Ureter (tissue), 1 donor: ENCODE measurements at places on chromosomes 5 and 9.

DNA sequence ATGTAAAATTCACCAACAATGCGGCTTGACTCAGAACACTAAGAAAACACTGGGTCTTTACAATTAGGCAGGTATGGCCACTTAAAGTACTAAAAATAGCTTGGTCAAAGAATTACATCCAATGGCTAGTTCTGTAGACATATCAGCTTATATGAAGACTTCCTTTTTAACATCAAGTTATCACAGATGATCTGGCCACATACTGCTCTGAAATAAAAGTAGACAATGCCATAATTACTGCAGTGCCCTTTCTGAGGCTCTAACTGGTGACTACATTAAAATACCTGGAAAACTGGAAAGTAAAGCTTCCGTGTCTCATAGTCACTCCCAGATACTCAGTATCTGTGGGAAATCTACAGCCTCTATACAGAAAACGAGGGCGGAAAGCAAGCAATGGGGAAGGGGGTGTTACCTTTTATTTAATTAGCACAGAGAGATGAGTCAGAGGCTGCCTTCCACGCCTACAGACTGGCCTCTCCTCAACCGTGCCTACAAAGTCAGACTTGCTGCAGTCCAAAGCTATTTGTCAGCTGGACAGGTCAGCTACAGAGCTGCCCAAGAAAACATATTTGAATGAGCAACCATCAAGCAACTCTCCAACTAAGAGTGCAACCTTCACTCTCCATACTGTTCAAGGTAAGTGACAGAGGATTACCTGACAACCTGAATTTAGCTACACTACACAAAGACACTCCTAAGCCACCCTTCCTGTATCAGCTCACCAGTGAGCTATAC is 8.7 kb downstream of the SERINC5 start:
- peak; percentile 76 for DNase-seq

DNA sequence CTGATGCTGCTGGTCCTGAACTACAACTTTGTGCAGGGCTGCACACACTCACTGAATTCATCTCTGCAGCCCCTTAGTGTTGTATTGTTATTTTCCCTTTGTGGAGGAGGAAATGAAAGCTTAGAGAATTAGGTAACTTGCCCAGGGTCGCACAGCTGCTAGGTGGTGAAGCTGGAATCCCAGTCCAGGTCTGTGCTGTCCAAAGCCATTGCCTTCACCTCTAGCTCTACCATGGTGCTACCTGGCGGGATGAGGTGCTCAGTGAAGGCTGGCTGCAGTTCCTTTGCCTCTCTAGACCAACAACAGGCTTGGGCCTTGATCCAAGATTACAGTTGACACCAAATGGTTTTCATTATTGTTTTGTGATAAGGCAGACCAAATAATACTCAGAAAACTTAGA is 177.8 kb upstream of the PITX1 start:
- peak; percentile 4 for DNase-seq

- DNase-seq = no peak
Measured at GRCh38 chr9:70506159-70506558, 91.7 kb upstream of the KLF9 start.

DNA sequence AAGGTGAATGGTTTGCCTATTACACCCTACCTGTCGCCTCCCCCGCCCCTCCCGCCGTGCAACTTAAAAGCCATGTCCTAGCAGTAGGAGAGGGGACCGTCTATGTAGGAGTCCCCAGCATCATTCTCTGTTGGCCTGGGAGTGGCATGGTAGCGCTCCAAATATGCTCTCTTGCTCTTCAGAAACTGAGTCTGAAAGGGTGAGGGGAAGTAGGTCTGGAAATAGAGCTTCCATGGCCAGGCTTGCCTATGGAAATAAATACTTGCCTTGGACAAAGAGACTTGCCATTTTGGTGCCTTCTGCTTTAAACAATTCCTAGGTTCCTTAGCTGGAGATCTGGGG is 1.4 kb downstream of the RGS7BP start:
- DNase-seq = no peak

- no peak for DNase-seq
Measured at GRCh38 chr5:7849681-7850394, 1.1 kb downstream of the CFAP90 start.

- no peak for DNase-seq
Measured at GRCh38 chr5:108122702-108123101, 259.2 kb downstream of the FBXL17 start.

DNA sequence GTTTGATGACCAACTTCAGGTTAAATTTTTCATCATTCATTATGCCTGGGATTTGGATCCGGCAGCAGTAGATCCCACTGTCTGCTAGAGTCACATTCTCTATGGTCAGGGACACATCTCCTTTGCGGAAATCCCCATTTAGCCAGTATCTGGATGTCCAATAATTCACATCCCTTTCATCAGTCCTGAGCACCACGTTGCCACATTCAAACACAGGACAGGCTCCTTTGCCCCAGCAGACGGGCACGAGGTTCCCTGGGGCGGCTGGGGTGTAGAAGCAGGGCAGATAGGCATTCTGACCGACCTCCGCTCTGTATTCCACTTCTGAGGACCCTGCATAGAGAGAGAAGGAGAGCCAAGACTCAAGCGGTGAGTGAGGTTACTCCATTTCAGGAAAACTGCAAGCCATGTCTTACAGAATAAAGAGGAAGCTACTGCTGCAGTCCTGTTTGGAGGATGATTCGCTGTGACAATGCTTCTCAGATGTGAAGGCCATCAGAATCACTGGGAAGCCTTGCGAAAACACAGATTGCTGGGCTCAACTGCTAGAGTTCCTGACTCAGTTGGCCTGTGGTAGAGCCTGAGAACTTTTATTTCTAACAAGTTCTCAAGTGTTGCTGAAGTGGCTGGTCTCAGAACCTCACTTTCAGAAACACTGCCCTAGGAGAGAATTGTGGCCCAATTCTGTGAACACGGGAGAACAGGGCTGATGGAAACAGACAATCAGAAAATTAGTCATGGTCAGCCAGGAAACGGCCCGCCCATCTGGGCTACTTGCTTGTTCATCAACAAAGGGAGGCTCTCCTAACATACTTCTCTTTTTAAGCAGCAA is 2.0 kb downstream of the HAVCR2 start:
- DNase-seq = no peak

- no peak for DNase-seq
Measured at GRCh38 chr5:6728011-6728794, 15.0 kb downstream of the TENT4A start.

GRCh38 chr5:1708592-1709141 is 91.0 kb downstream of the MRPL36 start:
- DNase-seq = no peak

DNA sequence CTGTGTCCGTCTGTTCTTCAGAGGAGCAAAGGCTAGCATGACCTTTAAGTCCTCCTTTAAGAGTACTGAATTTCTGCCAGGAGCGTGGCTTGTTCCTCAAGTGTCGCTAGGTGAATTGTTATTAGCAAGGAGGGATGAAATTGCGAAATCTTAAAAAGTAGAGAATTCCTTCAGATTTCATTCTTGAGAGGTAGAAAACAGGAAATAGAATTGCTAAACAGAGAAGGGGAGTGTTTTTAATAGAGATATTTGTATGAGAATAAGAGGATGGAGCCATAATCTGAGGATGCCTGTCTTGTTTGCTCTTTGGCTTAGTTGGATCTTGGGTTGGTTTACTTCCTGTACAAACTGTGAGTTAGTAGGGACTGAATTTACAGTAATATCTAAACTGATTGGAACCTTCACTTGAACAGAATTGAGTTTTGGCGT is 39.2 kb downstream of the EXOSC2 start:
- no peak for DNase-seq

DNA sequence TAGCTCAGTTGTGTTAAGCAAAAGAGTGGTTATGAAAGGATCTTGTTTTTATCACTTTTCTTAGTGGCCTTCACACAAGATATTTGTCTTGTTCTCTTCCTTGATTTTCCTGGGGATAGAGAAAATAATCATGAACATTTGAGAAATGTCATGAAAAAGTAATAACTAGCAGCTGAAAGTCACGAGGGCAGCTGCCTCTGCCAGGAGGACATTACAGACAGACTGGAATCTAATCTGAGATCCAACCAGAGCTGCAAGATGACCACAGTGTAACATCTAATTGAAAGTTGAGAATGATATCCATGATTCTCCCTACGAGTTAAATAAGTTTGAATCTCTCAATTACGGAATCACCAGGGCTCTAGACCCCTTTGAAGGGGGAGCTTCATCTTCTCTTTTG is 274.9 kb downstream of the ARHGAP26 start:
- DNase-seq = no peak

- no peak for DNase-seq
Measured at GRCh38 chr5:74433255-74433895, 207.2 kb downstream of the ENC1 start.

DNA sequence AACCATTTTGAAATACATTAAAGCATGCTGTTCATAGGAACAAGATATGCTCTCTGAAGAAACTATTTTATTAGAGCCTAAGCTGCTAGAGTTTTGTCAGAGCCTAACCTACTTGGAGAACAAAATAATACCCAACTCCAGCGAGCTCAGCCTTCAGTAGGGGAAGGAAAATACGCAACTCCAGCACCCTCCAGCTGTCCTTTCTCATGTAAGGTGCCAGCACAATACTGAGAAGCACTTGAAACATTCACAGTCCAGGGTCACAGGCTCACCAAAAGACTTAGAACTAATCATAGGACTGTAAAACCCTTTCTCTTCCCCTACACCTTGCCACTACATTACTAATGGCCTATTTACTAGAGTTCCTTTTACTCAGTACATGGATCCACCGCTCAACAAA is 18.9 kb downstream of the DPYSL3 start:
- DNase-seq = no peak
